Endothelial cell (in vitro differentiated cells): ENCODE measurements at places on chromosomes 7 and 10. TPM values are rescaled to one million over a fixed set of nuclear protein-coding genes. Genes with fewer than 3 reads are reported as not detected.

DNA sequence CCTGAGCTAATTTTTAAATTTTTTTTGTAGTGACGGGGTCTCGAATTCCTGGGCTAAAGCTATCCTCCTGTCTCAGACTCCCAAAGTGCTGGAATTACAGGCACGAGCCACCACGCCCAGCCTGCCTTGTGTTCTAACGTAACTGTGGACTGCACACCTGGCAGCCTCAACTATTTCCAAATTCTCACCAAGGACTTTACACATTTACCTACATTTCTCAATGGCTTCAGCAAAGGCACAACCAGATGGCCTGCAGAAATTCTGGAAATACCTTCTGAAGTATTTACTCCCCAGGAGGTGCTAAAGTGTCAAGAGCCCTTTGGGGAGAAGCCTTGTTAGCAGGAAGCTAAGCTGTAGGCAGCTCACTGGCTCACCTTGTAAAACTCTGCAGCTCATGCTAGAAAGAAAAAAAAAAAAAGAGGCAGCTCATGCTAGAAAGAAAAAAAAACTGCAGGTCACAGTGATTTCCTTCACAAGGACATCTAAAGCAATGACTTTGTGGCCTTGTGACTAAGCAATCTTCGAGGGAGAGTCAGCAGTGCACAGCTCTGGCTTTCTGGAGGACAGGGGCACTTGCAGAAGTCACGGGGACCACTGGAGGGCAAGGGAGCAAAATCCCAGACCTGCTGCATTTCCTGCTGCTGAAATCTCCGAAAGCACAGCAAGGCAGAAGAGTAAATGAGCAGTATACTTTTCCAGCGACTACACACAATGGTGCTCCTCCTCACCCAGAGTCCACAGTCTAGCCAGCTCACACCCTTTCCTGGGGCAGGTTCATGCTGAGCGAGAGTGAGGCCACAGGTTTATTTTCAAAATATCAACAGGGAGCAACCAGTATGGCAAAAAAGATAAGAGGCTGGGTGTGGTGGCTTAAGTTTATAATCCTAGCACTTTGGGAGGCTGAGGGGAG, 40.4 kb downstream of the BAIAP2L1 start:
- peaks cover 6% of the 10 kb centered on the region for H3K4me1 ChIP-seq
- H3K27me3 ChIP-seq: peaks cover 2% of the 10 kb centered on the region
- DNase-seq: peak; percentile 37
- H3K27ac ChIP-seq: peak overlapping the region; percentile 61
- no peak overlapping the region for H3K4me3 ChIP-seq
- no peaks in the 10 kb centered on the region for H3K36me3 ChIP-seq

DNA sequence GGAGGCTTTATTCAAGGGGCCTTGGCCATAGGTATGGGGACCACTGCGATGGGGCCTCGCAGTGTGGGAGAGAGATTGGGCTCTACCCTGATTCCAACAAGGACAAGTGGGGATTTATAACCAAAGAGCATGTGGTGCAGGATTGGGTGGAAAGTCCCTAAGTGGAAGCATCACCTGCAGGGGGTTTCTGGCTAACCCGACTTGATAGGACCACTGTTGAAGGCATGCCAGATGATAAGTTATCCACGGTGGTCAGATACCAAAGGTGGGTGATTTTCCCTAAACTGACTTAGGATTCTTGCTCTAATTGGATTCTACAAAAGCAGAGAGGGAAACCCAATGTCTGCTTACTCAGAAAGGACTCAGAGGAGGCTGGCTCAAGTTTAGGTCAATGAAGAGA, 429.6 kb upstream of the LRGUK start:
- no peak overlapping the region for H3K4me3 ChIP-seq
- peaks cover 7% of the 10 kb centered on the region for H3K4me1 ChIP-seq
- no peak overlapping the region for H3K27ac ChIP-seq
- no peaks in the 10 kb centered on the region for H3K36me3 ChIP-seq
- DNase-seq: no peak

GRCh38 chr7:18350678-18351077, 144.9 kb upstream of the HDAC9 start:
- H3K4me1 ChIP-seq: peaks cover 9% of the 10 kb centered on the region
- H3K27ac ChIP-seq: no peak overlapping the region
- H3K4me3 ChIP-seq: no peak overlapping the region
- H3K27me3 ChIP-seq: peaks cover 4% of the 10 kb centered on the region

- no peak overlapping the region for H3K27ac ChIP-seq
- no peaks in the 10 kb centered on the region for H3K27me3 ChIP-seq
- no peak overlapping the region for H3K4me3 ChIP-seq
- no peaks in the 10 kb centered on the region for H3K4me1 ChIP-seq
These were observed 181.3 kb downstream of the C7orf25 start for GRCh38 chr7:42730586-42730985.

GRCh38 chr7:152046531-152046930, 21.1 kb downstream of the GALNT11 start:
- no peak overlapping the region for H3K27ac ChIP-seq
- H3K4me1 ChIP-seq: peaks cover 2% of the 10 kb centered on the region
- DNase-seq: no peak
- H3K36me3 ChIP-seq: no peaks in the 10 kb centered on the region

Gene CYP2C19
- total RNA-seq: not detected

Gene UCN3
- total RNA-seq: not detected

- peaks cover 8% of the 10 kb centered on the region for H3K4me1 ChIP-seq
- peaks cover 64% of the 10 kb centered on the region for H3K36me3 ChIP-seq
- H3K4me3 ChIP-seq: peak overlapping the region; percentile 42
These were observed 59.7 kb downstream of the IGF2BP3 start for GRCh38 chr7:23410446-23411183.

DNA sequence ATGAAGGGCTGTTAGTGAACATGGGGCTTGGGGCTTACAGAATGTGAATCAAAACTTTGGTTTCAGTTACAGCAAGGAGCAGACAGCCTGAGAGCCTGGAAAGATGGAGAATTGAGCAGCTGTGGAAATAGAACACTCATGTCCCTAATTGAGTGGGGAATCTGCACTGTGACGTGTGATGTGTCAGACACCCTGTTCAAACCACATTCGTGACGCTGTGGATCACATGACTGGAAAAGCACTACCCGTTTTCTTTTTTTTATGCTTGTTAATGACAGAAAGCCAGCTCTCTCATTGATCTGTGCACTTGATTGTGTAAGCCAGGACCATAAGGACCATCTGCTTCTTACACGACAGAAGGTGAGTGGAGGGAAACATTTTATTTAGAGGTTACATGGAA, 15.1 kb upstream of the TBX20 start:
- no peak for DNase-seq
- H3K27me3 ChIP-seq: no peaks in the 10 kb centered on the region
- H3K4me3 ChIP-seq: no peak overlapping the region
- H3K4me1 ChIP-seq: no peaks in the 10 kb centered on the region
- no peaks in the 10 kb centered on the region for H3K36me3 ChIP-seq

Gene CADPS2
- 27.8 TPM for total RNA-seq

Gene HEPACAM2
- not detected for total RNA-seq
